Stimulated activated CD8-positive, alpha-beta memory T cell treated with anti-CD3 and anti-CD28 coated beads, Interleukin-4, amount 100 ng/mL, for 4 hours (primary cell): ENCODE measurements at places on chromosomes 7 and 10.

GRCh38 chr10:3169271-3169670 is 3.3 kb downstream of the PITRM1 start:
- DNase-seq = no peak

GRCh38 chr7:79091661-79092060 is 361.8 kb downstream of the MAGI2 start:
- no peak for DNase-seq

- no peak for DNase-seq
Measured at GRCh38 chr10:130500261-130501000, 364.2 kb downstream of the GLRX3 start.

DNA sequence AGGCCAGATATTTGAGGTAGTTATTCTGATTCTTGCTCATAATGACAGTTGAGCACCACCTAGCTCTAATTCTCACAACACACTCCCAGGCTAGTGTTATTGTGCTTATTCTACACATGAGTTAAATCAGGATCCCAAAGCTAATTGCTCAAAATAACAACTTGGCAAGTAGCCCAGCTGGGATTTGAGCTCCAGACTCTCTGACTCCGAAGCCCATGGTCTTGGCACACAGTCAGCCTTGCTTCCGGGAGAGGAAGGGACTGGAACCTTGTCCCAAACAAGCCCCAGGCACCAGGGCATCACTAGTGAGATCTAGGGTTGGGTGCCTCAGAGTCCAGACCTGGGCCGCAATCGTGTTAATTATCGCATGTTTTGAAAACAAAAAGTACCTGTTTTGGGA is 101.4 kb downstream of the GPAM start:
- DNase-seq = no peak

DNA sequence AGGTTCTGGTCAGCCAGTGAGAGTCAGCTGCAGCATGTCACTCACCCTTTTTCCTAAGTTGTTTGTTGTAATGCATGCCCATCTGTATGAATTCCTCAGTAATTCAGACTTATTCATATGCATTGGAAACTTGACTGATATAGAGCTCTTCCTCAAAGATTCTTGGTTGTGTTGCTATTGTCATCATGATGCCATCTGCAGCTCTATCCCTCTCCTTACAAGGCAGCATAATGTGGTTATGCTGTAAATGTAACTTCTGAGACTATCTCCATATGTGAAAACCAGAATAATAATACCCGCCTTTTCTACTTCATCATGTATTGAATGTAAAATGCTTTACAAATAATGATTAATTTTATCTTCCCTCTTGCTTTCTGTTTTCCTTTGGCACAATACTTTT is 252.6 kb upstream of the MTPN start:
- DNase-seq = no peak

DNA sequence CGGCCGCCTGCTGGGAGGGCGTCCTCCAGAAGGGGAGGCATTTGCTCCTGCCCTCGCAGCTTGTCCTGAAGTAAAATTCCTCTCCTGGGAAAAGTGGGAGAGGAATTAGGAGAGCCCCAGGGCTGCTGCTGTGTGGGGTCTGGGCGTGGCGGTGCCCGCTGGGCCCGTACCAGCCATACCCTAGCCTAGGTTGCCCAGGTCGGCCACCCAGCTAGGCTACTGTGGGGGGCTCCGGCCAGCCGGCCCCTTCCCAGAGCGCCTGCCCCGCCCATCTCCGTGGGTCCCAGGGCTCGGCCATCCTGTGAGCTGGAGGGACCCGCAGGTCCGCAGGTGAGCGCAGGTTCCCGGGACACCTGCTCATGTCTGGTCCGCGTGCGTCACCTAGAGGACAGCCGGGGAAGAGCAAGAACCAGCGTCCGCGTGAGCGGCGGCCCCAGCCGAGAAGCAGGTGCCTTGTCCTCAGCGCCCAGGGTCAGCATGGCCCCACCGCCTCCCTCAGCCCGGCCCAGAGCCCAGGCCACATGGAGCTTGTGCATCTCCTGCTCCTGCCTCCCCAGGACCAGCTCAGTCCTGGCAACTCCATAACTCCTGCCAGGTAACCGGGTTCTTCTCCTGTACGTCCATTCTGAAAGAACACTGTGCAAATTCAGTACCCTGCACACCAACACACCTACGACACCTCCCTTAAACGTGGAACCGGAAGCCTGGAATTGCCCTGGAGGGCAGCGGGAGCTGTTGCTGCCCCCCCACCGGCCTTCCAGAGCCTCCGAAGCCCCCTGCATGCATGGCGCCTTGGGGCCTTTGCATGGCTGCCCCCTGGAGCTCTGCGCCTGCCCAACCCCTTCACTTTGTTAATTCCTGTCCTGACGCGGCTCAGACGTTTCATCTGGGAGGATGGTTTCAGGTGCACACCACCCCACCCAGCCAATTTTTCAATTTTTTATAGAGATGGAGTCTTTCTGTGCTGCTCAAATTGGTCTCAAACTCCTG is 22.8 kb upstream of the FOXL3 start:
- no peak for DNase-seq

GRCh38 chr7:156004265-156005201 is 192.3 kb upstream of the SHH start:
- no peak for DNase-seq
